ENCODE measurements at places on chromosomes 6 and 20. TPM values are rescaled to one million over a fixed set of nuclear protein-coding genes. Genes with fewer than 3 reads are reported as not detected.

- no peak for DNase-seq
Measured at GRCh38 chr6:16388488-16388887, 150.1 kb downstream of the GMPR start.

- DNase-seq: no peak
Measured at GRCh38 chr6:1016329-1017302, 295.3 kb upstream of the FOXQ1 start.

DNA sequence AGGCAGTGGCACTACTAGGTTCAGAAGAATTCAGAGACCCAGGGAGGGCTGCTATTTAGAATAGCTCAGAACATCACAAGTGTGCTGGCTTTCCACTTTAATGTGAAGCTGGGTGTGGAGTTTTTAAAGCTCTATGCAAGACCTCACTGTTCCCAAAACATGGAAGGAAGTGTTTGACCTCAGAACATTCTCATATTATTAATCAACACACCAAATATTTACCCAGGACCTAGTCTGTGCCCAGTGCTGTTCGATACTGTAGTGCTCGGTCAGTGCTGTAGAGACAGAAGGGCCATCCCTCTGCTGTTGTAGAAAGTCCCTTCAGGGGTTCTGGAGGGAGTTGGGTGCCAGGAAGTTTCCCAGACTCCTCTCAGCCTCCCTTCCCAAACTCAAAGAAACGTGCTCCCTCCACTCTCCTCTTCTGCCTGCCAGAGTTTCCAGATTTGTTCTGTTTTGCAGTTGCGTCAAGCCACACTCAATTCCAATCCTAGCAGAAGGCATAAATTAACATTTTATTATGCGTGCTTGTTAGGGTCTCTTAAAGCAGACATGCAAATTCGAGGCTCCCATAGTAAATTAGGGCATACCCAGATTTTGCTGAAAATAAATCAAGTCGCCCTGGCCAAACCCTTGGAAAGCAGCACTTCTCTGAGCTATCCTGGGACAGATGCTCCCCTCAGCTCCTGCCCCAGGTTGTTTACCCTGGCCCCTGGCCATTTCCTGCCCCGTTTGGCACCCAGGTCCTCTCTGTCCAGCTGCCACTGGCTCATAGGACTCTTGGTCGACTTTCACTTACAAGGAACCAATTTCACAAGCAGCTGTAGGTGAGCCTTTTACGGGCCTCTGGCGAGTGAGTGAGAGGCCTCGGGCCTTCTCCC lies 248.6 kb downstream of the HIVEP2 start:
- no peak for DNase-seq

- DNase-seq: no peak
Measured at GRCh38 chr20:8117636-8118035, 14.4 kb upstream of the PLCB1 start.

TMEM244 gene
- not detected for total RNA-seq

PRIM2 gene
- total RNA-seq: 36.9 TPM

DNA sequence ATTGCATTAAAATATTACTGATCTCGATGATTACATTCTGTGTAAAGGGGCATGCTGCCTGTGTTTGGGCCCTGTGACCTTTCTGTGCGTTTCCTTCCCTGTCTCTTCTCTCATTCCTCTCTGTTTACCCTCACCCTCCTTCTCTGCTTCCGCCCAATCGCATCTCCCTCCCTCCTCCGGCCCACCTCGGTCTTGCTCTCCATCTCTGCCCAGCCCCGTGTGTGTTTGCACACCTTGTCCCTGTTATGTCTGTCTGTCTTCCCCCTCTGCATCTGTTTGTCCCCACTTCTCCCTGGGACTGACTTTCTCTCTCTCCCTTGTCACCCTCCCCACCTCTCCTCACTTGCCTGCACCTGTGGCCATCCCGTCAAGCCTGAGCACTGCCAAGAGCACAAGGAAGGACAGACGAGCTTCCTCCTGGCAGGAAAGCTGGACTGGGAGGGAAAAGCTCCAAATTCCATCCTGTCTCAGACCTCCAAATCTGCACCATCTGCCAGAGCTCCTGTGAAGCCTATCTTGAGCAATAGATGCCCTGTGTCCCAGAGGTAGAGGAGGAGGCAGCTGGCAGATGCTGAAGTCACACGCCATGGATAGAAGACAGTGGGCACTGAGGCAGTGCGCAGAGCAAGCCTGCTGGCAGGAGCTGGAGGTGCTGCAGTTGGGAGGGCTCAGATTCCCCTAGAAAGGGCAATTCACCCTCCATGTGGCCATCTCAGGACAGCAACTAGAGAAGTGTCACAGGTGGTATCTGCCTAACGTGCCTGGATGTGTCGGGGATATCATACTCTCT lies 172.3 kb downstream of the PTPRT start:
- no peak for DNase-seq

- DNase-seq: peak; percentile 49
Measured at GRCh38 chr6:28980852-28981430, 24.2 kb downstream of the ZNF311 start.

- no peak for DNase-seq
Measured at GRCh38 chr6:146870760-146871159, 272.0 kb downstream of the ADGB start.

- no peak for DNase-seq
Measured at GRCh38 chr6:147633191-147633590, 124.7 kb downstream of the SAMD5 start.

- DNase-seq: no peak
Measured at GRCh38 chr6:18533793-18534192, 146.6 kb downstream of the RNF144B start.

ARMH2 gene
- not detected for total RNA-seq

C20orf141 gene
- total RNA-seq: not detected

- DNase-seq: no peak
Measured at GRCh38 chr20:53164072-53164471, 191.9 kb downstream of the TSHZ2 start.

- DNase-seq: no peak
Measured at GRCh38 chr6:111980143-111980542, 73.8 kb upstream of the CCN6 start.

GRCh38 chr20:8370774-8371173 lies 238.7 kb downstream of the PLCB1 start:
- DNase-seq: no peak

- no peak for DNase-seq
Measured at GRCh38 chr6:40538556-40538955, 48.6 kb downstream of the LRFN2 start.

DNA sequence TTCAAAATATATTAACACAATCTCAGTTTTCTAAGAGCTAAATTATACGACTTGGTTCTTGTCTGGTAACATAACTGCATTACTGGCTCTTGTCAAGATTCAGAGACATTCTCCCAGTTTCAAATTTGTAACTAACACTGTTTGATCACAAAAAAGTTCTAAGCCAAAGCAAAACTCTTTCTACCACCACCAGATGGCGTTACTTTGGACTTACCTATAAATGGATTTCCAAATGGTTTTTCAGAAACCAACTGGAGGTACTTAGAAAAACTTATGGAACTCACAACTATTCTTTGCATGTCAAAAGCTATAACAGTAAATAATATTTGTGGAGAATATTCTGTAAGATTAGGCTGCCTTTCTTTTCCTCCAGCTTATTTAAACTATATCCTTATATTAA lies 34.2 kb upstream of the GFRAL start:
- DNase-seq: no peak

RNF144B gene
- 5.7 TPM for total RNA-seq

DNA sequence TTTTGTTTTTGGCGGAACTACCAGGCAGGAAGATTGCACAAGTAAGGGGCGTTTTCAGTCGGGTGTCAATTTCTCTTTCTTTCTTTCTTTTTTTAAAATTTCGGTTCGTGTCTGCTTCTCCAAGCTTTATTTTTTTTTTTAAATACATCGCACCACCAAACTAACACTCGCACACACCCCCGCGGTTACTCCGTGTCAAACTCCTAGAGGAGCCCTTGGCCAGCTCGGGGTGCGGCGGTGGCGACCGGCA lies 338 bp downstream of the UTRN start:
- peak; percentile 15 for DNase-seq

AIF1 gene
- total RNA-seq: 71.8 TPM

GRCh38 chr20:45153752-45154151 lies 20.9 kb upstream of the PI3 start:
- DNase-seq: no peak

DNA sequence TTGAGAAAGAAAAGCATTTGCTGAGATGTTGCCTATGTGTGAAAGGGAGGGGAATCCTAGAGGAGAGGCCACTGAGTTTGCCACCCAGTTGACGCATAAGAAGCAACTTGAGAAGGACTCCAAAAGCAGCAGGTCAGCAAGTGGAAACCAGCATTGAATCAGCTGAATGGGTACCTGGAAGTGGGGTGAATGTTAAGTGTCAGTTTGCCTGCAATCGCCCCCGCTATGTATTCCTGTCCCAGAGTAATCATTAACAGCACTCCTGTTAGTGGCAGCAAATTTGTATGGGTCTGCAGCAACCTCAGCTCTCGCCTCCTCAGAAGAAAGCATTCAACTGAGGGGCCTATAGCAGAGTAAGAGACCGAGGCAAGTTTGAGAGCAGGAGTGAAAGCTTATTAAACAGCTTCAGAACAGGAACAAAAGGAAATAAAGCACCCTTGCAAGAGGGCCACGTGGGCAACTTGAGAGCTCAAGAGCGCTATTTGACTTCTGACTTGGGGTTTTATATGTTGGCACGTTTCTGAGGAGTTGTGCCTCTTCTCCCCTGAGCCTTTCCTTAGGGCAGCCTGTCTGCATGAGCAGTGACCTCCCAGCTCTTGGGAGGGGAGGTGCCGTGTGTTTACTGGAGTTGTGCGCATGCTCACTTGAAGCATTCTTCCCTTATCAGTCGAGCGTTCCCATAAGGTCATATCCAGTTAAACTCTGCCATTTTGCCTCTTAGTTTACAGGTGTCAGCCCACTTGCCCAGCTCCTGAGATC lies 122.6 kb upstream of the PHACTR1 start:
- DNase-seq: no peak

- DNase-seq: no peak
Measured at GRCh38 chr6:108132863-108133262, 33.0 kb upstream of the NR2E1 start.

NMBR gene
- not detected for total RNA-seq

GRCh38 chr20:11217326-11218172 lies 543.8 kb upstream of the JAG1 start:
- no peak for DNase-seq

BCL2L1 gene
- 313 TPM for total RNA-seq

GRCh38 chr6:116238083-116238482 lies 15.8 kb downstream of the TSPYL4 start:
- no peak for DNase-seq

DNA sequence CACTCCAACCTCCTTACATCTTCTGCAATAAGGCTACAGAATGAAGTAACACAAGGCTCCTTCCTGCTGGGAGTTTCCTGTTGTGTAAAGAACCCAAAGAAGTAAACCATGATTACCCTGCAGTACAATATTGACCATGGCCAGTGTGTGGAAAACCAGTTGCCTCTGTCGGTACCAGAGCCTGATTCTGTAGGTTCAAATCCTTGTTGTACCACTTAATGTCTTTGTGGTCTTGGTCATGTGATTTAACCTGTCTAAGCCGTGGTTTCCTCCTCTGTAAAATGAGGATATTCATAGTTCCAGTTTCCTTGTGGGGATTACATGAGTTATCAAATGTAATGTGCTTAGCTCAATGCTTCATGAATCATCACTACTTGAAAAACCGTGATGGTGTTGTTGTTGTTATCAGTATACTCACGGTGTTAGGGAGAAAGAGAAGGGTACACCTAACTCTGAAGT lies 60.3 kb upstream of the PRELID3B start:
- DNase-seq: no peak

Measured in activated T-helper 2 cell treated with anti-CD3 and anti-CD28 coated beads, Interferon-gamma antibody, Interleukin-2, Interleukin-4, amounts not matched to agents 10 μg/mL and 5 μg/mL and 100 μg/mL, durations not matched to agents 14 hours and 24 hours and 36 hours (primary cell).